Activated CD8-positive, alpha-beta memory T cell treated with anti-CD3 and anti-CD28 coated beads for 4 hours (primary cell): ENCODE measurements at places on chromosomes 6 and 20.
A peak's percentile ranks its signal among the peaks of the same experiment; 100 is the strongest.

DNA sequence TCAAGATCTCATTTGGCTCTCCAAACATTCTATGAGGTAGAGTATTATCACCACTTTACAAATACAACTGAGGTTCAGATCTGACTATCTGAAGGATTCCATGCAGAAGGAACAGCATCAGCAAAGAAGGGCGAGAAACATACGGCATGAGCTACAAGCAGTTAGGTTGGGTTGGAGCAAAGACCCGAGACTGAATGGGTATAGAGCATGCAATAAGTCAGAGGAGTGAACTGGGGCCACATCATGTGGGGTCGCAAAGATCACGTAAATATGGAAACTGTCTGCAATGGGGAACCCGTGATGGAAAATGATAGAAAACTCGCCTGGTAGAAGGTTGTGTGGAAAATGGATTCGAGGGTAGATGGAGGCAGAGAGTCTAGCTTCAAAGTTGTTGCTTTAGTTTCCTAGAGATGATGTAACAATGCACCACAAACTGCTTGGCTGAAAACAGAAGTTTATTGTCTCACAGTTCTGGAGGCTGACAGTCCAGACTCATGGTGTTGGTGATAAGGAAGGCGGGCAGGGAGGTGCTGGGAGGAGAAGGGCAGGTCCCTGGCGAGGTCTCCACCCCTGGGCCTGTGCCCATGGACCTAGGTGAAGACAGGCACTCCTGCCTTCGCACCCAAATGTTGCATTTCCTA, 44.3 kb upstream of the BCLAF1 start:
- no peak for DNase-seq

DNA sequence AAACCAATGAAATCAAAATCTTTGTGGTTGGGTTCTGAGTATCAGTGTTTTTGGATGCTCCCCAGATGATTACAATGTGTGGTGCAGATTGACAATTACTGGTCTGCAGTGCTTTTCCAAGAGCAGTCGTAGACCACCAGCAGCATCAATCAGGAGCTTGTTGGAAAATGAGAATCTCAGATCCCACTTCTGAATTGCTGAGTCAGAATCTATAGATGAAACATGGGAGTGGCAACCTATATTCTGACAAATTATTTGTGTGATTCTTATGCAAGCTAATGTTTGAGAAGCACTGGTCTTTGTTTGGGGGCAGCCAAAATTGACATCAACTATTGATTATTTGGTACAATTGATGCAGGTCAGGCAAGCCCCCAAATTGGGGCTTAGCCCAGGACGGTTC, 539.9 kb upstream of the BTBD3 start:
- DNase-seq: no peak

DNA sequence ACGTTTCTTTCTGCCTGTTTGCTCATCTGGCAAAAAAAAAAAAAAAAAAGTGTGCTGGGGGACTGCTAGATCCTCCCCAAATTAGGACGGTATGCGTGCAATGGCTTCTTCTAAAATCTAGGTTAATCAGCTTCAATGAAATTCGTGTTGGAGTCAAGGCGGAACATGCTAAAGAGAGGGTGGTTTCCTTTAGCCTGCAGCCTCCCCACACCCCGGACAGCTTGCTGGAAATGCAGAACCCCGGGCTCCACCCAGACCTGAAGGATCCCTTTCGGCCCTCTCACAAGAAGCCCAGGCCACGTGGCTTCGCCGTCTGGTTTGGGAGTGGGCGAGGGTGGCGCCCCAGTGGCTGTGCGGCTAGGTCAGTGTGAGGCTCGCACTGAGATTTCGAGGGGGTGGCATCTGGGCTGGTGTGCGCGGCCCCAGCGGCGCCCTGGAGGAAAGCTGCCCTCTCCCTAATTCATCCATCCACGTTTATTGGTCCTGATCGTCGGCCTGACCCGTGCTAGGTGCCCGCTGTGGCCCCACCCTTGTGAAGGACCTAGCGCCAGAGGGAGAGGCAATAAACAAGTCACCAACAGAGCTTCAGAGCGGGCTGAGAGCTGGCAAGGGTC, 49.0 kb downstream of the APCDD1L start:
- no peak for DNase-seq

GRCh38 chr6:134173366-134173725, 120.9 kb upstream of the SLC2A12 start:
- no peak for DNase-seq

- DNase-seq: no peak
These were observed 41.5 kb downstream of the SNRNP48 start for GRCh38 chr6:7631466-7631865.

DNA sequence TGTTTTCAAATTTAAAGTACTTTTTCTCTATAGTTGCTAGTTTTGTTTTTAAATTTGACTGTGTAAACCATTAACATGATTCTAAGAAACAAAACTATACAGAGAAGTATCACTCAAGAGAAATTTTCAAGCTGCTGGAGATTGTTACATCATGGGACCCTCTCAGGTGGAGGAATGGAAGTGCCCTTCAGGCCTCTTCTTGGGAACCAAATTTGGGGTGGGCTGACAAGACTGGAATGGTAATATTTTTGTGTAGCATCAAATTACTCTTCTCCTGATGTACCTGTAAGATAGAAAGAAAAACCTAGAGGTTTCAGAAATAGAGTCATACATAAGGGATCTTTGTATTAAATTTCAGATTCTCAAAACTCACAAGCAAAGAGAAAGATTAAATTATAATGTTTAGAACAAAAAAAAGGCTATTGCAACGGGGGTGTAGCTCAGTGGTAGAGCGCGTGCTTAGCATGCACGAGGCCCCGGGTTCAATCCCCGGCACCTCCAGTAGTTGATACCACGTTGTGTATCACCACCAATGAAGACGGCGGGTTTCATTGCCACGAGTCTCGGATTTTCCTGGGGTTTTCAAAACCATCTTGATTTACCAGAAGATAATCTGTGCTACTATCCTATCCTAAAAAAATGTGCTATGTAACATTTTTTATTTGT, 193.7 kb downstream of the GPX5 start:
- DNase-seq: no peak

- no peak for DNase-seq
These were observed 812.8 kb upstream of the SLC35B3 start for GRCh38 chr6:9248133-9248532.

- peak; percentile 17 for DNase-seq
These were observed 51.1 kb downstream of the MYLIP start for GRCh38 chr6:16179970-16180431.

GRCh38 chr6:156943816-156944215, 166.6 kb downstream of the ARID1B start:
- DNase-seq: no peak

DNA sequence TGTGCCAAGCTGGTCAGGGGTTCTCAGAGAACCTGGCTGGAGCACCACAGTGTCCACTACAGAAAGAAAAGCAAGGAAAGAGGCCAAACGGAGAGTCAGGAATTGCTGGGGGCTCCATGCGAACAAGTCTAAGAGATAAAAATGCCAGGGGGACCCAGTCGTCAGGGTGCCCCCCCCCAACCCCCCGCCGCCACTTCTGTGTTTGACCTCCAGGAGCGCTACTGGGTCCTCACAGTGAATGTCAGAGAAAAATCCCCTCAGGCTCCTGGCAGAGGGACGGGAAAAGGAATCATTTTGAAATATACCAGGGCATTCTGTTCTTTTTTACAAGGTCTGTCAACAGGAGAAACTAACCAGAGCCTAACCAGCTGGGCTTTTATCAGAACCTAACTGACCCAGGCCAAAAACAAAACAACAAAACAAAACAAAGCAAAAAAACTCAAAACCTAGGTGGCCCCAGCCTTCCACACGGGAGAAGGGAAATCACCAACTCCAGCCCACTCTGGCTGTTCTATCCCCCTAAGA, 17.9 kb upstream of the NELFCD start:
- DNase-seq: no peak

GRCh38 chr6:68572975-68573374, 62.1 kb upstream of the ADGRB3 start:
- DNase-seq: no peak

- no peak for DNase-seq
These were observed 32.9 kb downstream of the MMUT start for GRCh38 chr6:49430187-49430586.

DNA sequence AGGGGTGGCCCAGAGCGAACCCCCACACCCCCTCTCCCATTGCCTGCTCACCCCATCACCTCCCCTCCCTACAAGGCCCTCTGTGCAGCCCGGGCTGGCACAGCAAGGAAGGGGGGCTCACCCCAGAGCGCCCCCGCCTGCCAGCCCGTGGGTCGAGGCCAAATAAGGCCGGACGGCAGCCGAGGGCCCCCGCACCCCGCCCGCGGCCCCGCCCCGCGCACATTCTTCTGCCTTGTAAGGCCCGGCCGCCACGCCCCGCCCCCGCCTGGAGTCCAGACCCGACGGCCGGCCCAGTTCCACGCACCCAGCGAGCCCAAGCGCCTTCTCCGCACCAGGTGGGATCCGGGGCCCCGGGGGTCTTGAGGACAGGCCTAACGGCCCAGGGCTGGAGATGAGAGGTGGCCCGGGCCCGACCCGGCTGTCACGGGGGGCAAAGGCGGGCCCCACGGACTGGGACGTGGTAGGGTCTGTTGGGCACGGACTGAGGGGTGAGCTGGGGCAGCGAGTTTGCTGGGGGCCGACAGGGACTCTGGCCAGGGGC, at the start of gene MYL9:
Gene MYL9, plus strand, starts transcription at position 293 of the 541 bp plus-strand sequence. CDS start 3,366 bp downstream, outside the sequence.
- DNase-seq: no peak

DNA sequence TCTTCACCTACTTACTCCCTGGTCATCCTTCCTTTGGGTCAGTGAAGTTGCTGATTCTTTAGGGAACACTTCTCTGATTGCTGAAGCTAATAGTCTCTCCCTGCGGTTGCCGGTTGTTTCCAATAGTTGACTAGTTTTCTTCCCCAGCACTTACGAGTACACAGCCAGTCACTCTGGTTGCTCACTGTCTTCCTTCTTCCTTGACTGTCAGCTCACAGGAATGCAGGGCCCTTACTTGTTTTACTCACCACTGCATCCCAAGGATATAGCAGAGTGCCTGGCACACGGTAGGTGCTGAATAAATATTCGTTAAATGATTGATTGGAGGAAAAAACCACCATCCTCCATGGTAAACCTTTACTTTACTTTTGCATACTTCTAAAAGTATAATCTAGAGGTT, 345.0 kb downstream of the QKI start:
- DNase-seq: no peak

- no peak for DNase-seq
These were observed 241.9 kb downstream of the ADGRB3 start for GRCh38 chr6:68876792-68877493.

GRCh38 chr6:10418361-10418861, 3.5 kb upstream of the TFAP2A start:
- no peak for DNase-seq
